NCI-H2029 treated with DMSO at 0.1 percent for 48 hours (cell line): ENCODE measurements at places on chromosomes 7 and 10.

DNA sequence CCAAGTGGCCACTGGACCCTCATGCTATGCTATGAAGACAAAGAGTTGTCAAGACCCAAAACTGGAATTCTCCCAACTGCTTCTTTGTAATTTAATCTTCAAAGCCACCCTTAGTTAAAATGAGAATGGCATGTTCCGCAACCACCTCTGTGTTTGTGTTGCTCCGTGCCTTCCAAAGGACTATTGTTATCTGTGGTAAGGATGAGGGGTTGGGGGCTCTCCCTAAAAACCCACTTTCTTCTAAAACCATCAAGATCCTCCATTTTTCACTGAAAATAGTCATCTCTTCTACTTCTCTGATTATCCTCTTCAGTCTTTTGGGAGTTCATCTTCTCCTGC, 222.1 kb upstream of the AOAH start:
- DNase-seq = no peak

DNA sequence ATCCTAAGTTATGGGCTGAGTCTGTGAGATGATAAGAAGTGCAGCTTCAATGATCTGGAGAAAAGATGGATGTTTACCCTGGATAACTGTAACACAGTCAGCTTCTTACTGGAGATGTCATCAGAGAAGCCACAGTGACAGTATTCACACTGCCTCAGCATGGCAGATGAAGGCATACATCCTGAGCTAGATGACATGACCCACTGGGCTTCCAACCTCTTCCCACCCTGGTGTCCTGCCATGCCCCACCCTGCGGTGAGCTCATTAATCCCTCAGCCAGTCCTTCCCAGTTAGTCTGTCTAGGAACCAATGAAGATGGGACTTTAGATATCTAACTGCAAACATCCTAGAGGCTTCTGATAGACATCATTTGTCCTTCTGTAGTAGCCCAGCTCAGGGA, 213.8 kb downstream of the TAX1BP1 start:
- no peak for DNase-seq

GRCh38 chr10:22442063-22442462, 96.8 kb downstream of the SPAG6 start:
- no peak for DNase-seq

- no peak for DNase-seq
Observed at GRCh38 chr7:99010281-99010680, 131.9 kb downstream of the TRRAP start.

DNA sequence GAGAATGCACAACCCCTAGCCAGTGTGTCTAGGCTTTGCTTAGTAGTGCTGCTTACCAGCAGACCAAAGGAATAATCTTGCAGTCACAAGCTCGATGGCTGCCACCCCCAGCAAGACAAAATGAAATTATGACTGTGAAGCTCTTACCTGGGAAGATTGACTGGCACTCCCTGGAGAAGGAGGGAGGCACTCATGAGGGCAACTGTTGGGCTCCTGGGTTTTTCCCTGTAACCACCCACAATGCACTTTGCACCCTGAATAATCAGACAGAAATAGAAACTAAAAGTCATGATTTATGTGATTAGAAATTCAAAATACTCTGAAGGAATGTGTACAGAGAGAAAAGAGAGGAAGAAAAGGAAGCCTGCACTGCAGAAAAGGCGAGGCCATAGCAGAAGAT, 144.3 kb upstream of the DGKB start:
- no peak for DNase-seq

GRCh38 chr7:47654672-47655298, 72.9 kb upstream of the TNS3 start:
- DNase-seq = no peak

- no peak for DNase-seq
Observed at GRCh38 chr7:126727930-126728391, 524.8 kb downstream of the GRM8 start.

GRCh38 chr7:99729486-99730237, 5.3 kb downstream of the CYP3A7 start:
- DNase-seq = no peak
